ENCODE measurements at places on chromosomes 2 and 18. TPM values are rescaled to one million over a fixed set of nuclear protein-coding genes. Genes with fewer than 3 reads are reported as not detected.

Gene CTAGE1
- total RNA-seq, result under 0.01 TPM

Gene ACTR3
- 120 TPM for total RNA-seq

Gene PDE1A
- total RNA-seq, result 6.7 TPM

Gene IL1B
- 0.26 TPM for total RNA-seq

Gene GBX2
- total RNA-seq, result not detected

Gene DSEL
- total RNA-seq, result 157 TPM

Gene TCF23
- not detected for total RNA-seq

Gene SMYD5
- total RNA-seq, result 19.0 TPM

Gene UGT1A3
- total RNA-seq, result not detected

Gene FAM228A
- total RNA-seq, result 0.99 TPM

Gene DUSP19
- total RNA-seq, result 5.1 TPM

Gene ADAM23
- 3.1 TPM for total RNA-seq

Gene VWC2L
- not detected for total RNA-seq

Gene RAB3GAP1
- total RNA-seq, result 73.2 TPM

Gene INO80D
- total RNA-seq, result 5.1 TPM

Gene NOSTRIN
- not detected for total RNA-seq

Gene CHRND
- total RNA-seq, result not detected

Gene REG1B
- not detected for total RNA-seq

Gene SCN3A
- 0.33 TPM for total RNA-seq

Gene POTEF
- total RNA-seq, result not detected

Gene DNAH6
- under 0.01 TPM for total RNA-seq

Gene STPG4
- 0.33 TPM for total RNA-seq

Gene ALMS1
- total RNA-seq, result 12.3 TPM

Gene NUP35
- 8.9 TPM for total RNA-seq

Gene SIX3
- total RNA-seq, result not detected

Gene POTEI
- total RNA-seq, result not detected

Gene G6PC2
- not detected for total RNA-seq

Gene ACVR1C
- 0.83 TPM for total RNA-seq

Gene NAT8
- total RNA-seq, result not detected

Gene ANKRD29
- 6.9 TPM for total RNA-seq
